Calu3 (cell line): ENCODE measurements at places on chromosomes 11 and 22.

- no peak for DNase-seq
These were observed 57.4 kb downstream of the CLMP start for GRCh38 chr11:123137431-123138224.

DNA sequence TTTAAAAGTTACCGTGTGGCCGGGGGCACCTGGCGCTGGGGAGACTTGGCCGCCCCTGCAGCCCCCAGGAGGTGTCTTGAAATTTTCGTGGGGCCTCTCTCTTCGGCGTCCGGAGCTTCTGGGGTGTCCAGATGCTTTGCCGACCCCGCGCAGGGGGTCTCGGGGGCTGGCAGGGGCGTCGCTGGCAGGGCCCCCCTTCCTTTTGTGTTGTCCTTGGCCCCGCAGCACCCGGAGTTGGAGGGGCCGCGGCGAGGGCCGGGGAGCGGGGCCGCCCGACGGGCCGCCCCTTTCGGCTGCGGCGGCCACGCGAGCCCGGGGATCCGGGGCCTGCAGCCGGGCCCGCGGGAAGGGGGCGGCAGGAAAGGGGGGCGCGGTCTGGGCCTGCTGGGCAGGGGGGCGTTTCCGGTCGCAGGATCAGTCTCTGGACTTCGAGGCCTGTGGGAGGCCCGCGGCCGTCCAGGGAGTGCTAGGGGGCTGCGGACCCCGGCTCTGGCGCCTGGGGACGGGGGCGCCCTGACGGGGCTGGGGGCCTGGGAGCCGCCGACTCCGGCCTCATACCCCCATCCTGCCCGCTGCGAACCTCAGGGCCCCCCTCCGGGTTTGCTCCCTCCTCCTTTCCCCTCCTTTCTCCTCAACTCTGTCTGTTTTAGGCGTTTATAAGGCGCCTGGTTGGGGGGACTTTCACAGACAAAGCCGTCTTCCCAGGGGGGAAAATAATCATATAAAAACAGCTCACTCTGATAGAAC lies 869 bp downstream of the ZC3H7B start:
- DNase-seq: no peak

GRCh38 chr11:117716521-117717440 lies 80.2 kb downstream of the DSCAML1 start:
- no peak for DNase-seq

GRCh38 chr11:59053387-59053786 lies 32.7 kb upstream of the GLYATL1B start:
- peak; percentile 80 for DNase-seq

DNA sequence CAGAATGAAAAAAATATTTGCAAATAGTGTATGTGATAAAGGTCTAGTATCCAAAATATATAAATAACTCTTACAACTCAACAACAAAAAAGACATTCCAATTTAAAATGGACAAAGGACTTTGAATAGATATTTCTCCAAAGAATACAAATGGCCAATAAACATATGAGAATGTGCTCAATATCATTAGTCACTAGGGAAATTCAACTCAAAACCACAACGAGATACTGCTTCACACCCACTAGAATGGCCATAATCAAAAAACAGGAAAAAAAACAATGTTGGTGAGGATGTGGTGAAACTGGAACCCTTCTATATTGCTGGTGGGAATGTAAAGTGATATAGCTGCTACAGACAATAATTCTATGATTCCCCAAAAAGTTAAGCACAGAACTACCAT lies 38.6 kb upstream of the RPS13 start:
- no peak for DNase-seq

DNA sequence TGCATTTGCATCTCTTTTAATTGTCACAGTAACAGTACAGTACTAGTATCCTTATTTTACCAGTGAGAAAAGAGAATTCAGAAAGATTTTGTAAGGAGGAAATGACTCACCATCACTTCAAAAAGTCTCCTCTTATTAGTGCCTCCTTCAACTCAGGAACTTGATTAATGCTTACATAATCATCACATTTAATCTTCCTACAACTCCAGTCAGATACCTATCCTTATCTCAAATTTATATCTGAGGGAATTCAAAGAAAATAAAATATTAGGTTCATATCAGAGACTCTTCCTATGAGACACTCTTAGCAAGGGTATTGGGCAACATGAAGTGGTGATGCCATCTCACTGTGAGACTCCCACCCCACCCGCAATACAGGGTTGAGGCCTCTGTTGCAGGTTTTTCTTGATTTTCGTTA lies 26.1 kb upstream of the CTSC start:
- DNase-seq: no peak

GRCh38 chr22:43274595-43275240 lies 68.5 kb downstream of the SCUBE1 start:
- DNase-seq: no peak

- DNase-seq: no peak
These were observed 129.9 kb downstream of the NAV2 start for GRCh38 chr11:19842505-19842904.

GRCh38 chr11:15446929-15447328 lies 332.2 kb downstream of the INSC start:
- no peak for DNase-seq

DNA sequence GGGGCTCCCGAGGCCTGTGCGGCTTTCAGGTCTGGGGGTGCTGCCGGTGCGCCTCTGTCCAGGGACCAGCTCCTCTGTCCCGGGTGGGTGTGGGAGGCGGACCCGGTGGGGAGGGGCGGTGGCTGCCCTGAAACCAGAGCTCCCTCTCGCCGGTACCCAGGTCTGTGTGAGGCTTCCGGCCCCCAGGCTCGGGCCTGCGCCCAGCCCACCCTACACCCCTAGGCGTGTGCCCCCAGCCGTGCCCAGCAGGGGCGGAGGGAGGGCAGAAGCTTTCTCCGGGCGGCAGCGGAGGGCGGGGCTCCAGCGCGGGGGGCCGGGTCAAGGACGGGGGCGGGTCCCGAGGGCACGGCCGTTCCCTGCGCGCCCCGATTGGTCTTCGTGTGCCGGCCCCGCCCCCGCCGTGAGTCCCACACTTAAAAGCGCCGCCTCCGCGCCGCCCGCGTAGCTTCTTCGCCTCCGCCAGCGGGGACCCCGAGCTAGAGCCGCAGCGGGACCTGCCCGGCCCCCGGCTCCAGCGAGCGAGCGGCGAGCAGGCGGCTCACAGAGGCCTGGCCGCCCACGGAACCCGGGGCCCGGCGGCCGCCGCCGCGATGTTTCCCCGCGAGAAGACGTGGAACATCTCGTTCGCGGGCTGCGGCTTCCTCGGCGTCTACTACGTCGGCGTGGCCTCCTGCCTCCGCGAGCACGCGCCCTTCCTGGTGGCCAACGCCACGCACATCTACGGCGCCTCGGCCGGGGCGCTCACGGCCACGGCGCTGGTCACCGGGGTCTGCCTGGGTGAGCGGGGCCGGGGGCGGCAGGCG lies 616 bp downstream of the PNPLA2 start:
- DNase-seq: peak; percentile 93

- DNase-seq: no peak
These were observed 1676.0 kb upstream of the RAG2 start for GRCh38 chr11:38274031-38274430.

- no peak for DNase-seq
These were observed 365.7 kb upstream of the CADM1 start for GRCh38 chr11:115869780-115870431.

DNA sequence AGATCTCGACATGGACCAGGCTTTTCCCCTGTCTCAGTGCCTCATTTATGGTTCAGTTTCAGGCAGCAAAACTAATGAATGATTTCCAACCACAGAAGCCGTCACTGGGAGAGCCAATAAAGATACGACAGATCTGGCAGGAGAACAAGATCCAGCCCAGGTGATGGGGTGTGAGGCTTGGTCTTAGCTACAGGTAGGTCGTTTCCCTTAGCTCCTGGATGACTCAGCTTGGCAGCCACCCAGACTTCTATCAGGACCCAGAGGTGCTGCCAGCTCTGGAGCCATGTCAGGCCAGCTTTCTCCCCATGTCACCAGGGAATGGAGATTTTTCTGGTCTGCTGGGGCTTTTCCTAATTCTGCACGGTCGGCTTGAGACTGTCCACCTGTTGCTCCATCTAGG lies 36.3 kb upstream of the APOBEC3A start:
- DNase-seq: peak; percentile 93

DNA sequence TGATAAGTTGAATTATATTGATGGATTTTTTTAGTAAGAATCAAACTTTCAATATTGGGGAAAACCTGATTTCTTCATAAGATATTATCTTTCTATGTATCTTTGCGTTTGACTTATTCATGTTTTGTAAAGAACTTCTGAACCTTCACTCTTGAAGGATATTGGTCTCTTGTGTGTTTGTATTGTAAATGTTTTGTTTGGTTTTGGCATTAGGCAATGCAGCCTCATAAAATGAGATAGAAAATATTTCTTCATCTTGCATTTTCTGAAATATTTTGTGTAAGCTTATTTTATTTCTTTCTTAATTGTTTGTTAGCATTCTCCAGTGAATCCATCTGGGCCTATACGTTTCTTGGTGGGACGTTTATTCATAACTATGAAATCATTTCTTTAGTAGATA lies 271.9 kb downstream of the RAB38 start:
- no peak for DNase-seq

DNA sequence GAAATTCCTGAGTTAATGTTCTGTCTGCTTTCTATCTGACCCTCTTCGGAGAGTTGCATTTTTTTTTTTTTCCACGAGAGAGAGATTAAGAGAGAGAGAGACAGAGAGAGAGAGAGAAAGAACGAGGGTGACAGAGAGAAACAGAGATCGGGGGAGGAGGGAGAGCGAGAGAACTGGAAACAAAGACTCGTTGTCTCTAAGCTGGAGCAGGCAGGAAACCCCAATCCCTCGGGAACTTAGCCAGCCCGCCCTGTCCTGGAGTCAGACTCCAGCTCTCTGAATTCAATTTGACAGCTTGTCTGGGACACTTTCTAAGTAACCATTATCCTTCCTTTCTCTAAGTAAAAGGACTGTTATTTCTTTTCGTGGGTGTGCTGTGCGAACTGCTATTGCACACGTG lies 76.9 kb downstream of the KCNJ1 start:
- DNase-seq: peak; percentile 5

- no peak for DNase-seq
These were observed 54.9 kb upstream of the PDE3B start for GRCh38 chr11:14588681-14589080.

DNA sequence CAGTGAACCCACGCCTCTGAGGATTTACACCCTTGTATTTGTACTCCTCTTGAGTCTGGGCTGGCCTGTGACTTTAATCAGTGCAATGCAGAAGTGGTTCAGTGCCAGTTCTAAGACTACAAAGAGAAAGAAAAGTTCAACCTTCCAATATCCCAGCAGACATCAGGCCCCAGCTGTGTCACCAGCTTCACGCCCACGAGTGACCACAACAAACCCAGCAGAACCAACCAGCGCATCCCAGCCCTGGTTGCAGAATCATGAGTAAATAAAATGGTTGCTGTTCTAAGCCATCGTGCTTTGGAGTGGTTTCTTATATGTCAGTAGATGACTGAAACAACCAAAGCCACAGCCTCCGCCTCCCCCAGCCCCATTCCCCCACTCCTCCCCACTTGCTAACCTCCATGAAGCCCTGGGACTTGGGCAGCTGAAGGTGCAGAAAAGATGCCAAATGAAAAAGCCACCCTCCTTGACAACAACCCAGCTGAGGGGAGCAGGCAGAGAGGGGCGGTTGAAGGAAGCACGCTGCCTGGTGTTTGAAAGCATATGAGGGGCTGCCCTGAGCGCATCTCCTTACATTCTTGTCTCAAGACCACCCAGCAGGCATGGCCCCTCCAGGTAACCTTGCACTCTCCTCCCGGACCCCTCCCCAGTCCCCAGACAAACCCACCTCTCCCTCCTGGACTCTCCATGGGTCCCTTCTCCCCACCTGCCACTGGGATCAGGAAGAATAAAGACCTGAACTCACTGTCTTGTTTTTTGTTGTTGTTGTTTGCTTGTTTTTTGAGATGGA lies 20.9 kb downstream of the TSKU start:
- no peak for DNase-seq

DNA sequence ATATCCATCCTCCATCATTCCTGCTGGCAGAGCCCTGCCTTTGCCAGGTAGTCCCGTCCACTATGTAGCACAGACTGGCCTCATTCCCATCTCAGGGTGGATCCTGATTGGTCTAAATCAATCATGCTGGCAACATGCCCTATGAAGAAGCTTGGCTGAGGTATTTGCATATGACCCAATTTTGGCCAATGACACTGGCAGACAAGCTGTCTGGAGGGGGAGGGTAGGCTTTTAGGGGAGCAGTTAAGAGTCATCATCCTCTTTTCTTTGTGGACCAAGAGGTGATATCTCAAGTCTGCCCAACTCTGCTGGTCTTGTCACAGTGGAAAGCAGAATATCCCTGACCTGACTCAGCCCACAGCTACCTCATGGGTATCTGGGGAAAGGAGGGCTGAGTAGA lies 5.1 kb downstream of the CCDC89 start:
- DNase-seq: no peak

DNA sequence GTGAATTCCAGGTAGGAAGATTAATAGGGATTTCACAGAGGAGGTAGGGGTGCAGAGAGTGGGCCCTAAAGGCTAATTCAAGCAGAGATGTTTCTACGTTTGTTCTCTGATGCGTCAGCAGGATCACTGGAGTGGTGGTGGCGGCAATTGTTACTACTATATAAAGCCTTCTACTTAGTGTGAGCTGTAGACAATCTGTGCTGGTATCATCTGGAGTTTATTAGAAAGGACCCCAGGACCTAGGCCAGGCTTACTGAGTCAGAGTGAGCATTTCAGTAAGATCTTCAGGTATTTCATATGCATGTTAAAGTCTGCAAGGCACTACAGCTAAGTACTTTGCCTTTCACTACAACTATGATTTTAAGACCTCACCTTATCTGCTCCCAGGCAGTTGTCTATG lies 59.5 kb downstream of the USP35 start:
- DNase-seq: no peak

GRCh38 chr11:48081151-48082010 lies 101.0 kb downstream of the PTPRJ start:
- no peak for DNase-seq
